IMR-90 (cell line): ENCODE measurements at places on chromosomes 2 and 18.

DNA sequence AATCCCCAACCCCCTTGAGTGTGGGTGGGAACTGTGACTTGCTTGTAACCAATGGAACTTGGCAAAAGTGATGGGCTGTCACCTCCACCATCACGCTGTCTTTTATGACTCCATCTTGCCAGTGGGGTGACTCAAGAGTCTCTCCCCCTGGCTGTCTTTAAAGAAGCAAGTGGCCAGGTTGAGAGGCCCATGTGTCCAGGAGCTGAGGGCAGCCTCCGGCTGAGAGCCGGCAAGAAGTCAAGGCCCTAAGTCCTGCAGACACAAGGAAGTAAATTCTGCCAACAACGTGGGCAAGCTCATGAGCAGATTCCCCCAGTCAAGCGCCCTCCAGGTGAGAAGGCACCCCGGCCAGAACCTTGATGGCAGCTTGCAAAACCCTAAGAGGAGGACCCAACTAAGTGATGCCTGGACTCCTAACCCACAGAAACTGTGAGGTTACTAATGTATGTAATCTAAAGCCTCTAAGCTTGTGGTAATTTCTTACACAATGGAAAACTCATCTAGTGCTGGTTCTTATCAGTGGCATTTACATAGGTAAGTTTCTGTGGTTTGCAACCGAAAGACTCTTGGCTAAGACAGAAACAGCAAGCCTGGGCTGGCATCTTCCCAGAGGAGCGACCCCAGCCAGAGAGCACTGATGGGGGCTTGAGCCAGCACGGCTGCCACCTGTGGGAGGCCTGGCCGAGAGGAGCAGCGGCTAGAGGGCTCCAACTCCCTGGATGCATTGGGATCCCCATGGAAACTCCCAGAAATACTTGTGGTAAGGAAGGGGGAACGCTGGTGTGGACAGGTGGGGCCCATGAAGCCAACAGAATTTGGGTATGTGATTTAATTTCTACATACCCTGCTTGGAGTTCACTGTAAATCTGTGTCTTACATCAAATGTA lies 49.3 kb downstream of the CIB4 start:
- DNase-seq = no peak

- DNase-seq = peak; percentile 61
Measured at GRCh38 chr2:132911726-132912724, 242.0 kb upstream of the LYPD1 start.

- DNase-seq = peak; percentile 61
Measured at GRCh38 chr18:59918320-59918755, 18.5 kb downstream of the PMAIP1 start.

- no peak for DNase-seq
Measured at GRCh38 chr2:240431661-240432424, 3.6 kb upstream of the GPC1 start.

DNA sequence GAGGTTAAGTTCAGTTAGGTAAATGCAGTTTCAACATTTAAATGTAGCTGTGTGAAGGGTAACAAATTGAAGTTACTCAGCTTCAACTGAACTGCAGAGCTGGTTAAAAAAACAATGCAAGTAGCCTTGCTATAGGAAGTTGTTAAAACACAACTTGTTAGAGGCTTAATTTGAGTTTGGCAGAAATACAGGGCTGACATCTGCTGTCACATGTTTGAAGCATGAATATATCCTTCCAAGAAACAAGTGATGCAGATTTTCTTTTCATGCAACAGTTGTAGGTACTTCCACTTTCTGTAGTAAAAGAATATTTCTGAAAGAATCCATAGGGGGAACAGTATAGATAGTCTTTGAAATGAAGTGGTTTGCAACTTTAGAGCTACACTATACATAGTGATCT lies 208.7 kb upstream of the RASGRP3 start:
- peak; percentile 39 for DNase-seq

DNA sequence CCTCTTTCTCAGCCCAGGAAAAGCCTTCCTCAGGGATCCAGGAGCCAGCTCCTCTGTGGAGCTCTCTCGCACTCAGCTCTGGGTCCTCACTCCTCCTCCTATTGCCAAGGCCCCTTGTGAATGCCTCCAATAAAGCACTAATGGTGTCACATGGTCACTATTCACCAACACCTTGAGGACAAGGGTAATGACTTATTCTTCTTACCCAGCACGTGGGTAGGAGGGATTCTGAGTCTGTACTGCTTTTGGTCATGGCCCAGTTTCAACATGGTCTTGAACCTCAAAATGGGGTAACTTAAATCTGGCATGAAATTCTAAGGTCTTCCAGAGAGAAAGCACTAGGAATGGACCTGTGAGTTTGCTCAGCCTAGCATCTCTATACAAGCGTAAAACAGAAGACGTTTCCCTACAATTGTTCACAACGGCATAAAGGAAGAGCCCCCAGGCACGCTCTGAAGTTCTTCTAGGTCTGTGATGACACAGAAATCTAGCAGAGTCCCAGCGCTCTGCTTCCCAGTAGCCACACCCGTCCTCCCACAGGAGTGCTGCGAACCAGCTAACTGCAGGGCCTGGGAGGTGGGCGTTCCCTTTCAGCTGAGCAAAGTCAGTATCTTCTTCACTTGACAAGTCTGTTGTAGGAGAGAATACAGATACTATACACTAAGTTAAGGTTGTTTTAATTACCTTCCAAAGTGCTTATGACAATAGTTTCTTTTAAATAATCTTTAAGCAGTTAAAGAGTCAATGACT lies 14.6 kb upstream of the KIDINS220 start:
- DNase-seq = no peak

DNA sequence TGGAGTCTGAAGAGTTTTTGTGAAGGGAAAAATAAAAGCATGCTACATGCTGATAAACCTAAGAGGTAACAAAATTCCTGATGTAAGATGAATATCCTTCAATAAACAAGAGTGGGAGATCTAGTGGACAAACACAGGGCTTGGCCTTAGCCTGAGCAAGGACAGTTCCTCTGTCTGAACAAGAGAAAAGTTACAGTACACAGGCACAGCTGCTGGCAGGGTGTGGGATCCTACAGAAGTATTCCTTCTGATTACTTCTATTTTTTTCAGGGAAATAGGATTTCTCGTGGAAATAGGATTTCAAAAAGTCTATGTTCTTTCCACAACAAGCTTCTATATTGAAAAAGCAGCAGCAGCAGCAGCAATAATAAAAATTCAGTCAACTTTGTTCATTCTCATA lies 54.1 kb downstream of the NBAS start:
- no peak for DNase-seq

GRCh38 chr2:68734688-68735525 lies at the start of gene ARHGAP25:
ARHGAP25 (plus strand) TSS chr2:68734811; CDS start chr2:68735200, 389 bp downstream.
- no peak for DNase-seq

GRCh38 chr18:79476031-79476917 lies 80.5 kb downstream of the NFATC1 start:
- DNase-seq = no peak

- no peak for DNase-seq
Measured at GRCh38 chr2:114025030-114025429, 135.1 kb downstream of the ACTR3 start.

DNA sequence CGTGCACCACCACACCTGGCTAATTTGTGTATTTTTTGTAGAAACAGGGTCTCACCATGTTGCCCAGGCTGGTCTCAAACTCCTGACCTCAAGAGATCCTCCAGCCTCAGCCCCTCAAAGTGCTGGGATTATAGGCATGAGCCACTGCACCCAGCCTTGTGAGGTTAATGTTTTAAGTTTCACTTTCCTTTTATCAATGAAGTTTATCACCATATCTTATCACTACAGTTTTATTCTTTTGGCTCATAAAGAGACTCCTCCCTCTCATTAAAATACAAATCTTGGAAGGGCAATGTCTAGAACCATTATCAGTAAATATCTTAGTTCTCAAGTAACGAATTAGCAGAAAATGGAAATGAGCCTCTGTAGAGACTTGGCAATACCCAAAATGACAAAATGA lies 173.8 kb downstream of the BCL11A start:
- no peak for DNase-seq

DNA sequence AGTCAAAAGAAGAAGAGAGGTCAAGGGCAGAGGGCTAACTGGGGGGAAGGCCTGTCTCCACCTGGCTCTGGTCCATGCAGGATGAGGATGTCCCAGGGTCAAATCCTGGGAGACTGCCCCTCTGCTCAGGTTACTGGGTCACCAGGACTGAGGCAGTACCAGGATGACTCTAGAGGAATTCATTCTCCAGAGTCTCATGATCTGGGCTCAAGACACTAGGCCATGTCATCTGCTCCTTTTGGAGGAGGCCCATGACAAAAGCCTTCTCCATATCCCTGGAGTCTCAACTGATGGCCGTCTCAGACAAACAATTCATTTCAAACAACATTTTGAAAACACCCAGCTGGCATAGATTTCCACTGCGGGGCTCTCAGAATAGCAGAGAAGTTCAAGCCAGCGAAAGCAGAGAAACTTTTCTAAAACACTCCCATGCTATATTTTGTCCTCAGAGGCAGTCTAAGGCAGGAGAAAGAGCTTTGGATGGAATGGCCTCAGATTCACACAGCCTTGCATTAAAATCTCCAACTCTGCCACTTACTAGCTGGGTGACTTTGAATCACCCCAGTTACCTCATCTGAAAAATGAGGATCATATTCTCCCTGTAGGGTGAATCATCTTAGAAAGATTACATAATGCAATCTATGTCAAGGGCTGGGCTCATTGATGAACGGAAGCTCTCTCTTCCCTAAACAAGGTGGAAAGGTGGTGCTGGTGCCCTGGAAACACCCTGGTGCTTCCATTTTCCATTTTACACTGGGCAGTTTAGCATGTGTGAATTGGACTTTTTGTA lies 48.8 kb upstream of the LCLAT1 start:
- DNase-seq = peak; percentile 55

- no peak for DNase-seq
Measured at GRCh38 chr2:215419113-215419512, 16.8 kb downstream of the FN1 start.

DNA sequence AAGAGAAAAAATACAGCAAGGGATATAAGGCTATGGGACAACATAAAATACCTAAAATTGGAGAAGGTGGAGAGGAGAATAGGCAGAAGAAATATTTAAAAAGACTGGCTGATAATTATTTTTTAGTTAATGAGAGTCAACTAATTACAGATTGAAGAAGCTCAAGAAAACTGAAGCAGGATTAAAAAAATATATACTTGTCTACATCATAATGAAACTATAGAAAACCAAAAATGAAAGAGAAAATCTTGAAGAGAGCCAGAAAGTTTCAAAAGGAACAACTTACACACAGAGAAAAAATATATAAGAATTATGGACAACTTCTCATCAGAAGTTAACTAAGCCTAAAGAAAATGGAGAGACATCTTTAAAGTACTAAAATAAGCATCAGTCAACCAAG lies 62.9 kb upstream of the APCDD1 start:
- no peak for DNase-seq

DNA sequence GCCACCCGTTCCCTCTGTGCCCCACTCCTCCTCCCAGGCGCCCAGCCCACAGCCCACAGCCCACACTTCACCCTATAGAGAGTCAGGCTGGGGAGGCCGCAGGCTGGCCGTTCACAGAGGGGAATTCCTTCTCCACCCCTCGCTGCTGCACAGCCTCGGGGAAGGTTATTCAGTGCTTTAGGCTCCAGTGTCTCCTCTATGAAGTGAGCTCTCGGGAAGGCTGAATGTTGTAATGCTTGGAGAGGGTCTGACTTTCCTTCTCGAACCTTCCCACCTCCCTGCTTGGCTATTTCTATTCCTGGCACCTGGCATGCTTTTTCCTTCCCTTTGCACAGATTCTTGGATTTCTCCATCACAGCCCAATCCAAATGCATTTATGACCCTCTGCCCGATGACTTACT lies 62.5 kb upstream of the SMAD7 start:
- no peak for DNase-seq

DNA sequence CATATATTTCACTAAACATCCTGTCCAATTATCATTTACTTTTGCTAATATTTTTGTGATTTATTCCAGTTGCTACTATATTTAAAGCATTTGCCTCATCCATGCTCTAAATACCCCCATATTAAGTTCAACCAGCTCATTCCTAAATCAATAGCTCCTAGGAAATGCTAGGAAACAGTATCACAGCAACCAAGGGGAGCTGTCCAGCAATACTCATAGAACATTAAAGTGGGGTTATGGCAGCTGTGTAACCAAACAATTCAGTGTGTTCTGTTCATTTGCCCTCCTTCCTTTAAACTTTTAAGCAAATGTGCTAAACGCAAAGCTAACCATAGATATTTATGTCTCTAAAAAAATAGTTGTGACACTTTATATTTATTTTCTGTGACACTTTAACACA lies 41.1 kb downstream of the ACVR1C start:
- no peak for DNase-seq

DNA sequence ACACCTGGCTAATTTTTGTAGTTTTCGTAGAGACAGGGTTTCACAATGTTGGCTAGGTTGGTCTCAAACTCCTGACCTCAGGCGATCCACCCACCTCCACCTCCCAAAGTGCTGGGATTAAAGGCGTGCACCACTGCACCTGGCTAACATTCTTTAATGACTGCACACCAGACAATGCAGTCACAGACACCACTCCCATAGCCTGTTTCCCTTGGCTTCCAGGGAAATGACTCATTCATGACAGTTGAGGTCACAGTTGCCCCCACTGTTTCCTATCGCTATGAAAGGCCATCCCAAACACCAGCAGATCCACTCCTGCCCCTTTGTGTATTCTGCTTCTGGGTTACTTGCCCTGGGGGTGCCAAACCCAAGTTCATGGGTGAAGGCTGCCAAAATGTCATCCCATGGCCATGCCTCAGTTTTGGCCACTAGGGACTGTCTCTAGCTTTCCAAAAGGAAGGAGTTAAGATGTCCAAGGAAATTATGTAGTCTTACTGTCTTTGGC lies 8.7 kb downstream of the CHMP1B start:
- peak; percentile 90 for DNase-seq

DNA sequence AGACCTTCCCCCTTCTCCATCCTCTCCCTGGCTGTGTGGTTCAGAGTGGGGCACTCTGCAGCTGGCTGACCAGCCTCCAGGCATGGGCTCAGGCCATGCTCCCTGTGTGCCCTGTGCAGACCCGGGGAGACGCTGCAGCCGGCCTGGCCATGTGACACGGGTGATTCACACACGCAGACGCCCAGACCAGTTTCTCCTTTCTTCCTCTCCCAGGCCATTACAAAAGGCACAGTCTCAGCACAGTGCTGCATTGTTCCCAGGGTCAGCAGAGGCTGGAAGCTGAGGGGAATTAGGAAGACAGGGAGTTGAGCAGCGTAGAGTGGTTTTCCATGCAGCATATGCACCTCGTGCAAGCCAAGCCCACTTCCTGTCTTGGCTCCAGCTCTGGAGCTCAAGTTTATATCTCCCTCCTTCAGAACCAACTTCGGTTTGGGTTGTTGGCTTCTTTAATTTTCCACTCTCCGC lies 288.5 kb downstream of the TNS1 start:
- DNase-seq = peak; percentile 56

GRCh38 chr2:71460595-71461303 lies 7.4 kb downstream of the DYSF start:
- DNase-seq = no peak

- DNase-seq = peak; percentile 29
Measured at GRCh38 chr18:36706134-36706881, 122.5 kb downstream of the TPGS2 start.

GRCh38 chr18:12597760-12598159 lies 60.1 kb downstream of the SPIRE1 start:
- DNase-seq = peak; percentile 90
